Thoracic aorta (tissue), 2 donors: ENCODE measurements at places on chromosomes 5 and 9.

DNA sequence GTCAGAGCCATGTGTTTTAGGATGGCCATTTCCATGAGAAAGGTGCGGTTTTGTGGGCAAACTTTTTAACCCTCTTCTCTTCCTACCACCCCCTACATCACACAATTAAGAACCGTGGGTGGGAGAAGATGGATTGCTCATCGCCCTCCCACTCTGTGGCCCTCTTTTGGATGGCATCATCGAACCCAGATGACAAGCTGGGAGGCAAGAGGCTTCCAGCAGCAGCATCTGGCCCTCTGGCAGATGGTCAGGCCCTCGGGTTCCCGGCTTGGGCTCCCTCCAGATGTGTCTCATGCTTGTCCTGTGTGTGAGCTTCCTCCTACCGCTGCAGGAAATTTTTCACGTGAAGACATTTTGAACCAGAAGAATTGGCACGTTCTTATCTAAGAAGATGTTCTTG, 199.9 kb downstream of the EBF1 start:
- no peaks in the 10 kb centered on the region for H3K36me3 ChIP-seq
- H3K4me3 ChIP-seq = no peak overlapping the region
- peaks cover 18% of the 10 kb centered on the region for H3K4me1 ChIP-seq
- H3K27ac ChIP-seq = no peak overlapping the region

- H3K4me1 ChIP-seq = no peaks in the 10 kb centered on the region
- DNase-seq = no peak
- no peak overlapping the region for H3K27ac ChIP-seq
- H3K27me3 ChIP-seq = no peaks in the 10 kb centered on the region
- no peak overlapping the region for H3K4me3 ChIP-seq
Measured at GRCh38 chr5:116068028-116068632, 16.7 kb upstream of the COMMD10 start.

DNA sequence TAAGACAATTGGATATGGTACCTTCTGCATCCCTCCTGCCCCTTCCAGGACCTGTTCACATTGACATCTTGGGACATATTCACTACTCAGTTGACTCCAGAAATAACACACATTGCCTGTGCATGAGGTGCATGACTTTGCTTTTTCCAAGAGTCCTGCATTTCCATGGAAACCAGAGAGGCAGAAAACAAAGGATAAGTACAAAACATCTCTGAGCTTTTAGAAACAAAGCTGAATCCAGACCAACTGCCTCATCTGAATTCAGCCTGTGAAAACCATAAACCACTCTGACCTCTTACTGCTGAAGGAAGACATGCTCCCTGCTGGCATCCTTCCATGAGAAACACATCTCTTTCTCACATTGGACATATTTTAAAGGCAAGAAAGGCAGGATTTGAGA, 695.1 kb downstream of the TAF11L14 start:
- H3K27ac ChIP-seq = no peak overlapping the region
- H3K4me3 ChIP-seq = no peak overlapping the region
- no peaks in the 10 kb centered on the region for H3K36me3 ChIP-seq
- no peak for DNase-seq

DNA sequence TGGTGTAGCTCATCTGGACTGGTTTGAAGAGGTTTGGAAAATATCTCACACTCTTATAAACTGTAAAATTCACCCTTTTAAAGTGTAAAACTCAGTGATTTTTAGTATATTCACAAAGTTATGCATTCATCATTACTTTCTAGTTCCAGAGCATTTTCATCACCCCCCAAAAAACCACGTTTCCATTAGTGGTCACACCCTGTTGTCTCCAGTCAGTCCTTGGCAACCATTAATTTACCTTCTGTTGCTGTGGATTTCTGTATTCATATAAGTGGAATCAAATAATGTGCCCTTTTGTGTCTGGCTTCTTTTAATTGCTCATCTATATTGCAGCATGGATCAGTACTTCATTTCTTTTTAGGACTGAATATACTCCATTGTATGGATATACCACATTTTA, 18.4 kb downstream of the NIPBL start:
- no peak overlapping the region for H3K4me3 ChIP-seq
- H3K27ac ChIP-seq = no peak overlapping the region
- no peaks in the 10 kb centered on the region for H3K27me3 ChIP-seq

DNA sequence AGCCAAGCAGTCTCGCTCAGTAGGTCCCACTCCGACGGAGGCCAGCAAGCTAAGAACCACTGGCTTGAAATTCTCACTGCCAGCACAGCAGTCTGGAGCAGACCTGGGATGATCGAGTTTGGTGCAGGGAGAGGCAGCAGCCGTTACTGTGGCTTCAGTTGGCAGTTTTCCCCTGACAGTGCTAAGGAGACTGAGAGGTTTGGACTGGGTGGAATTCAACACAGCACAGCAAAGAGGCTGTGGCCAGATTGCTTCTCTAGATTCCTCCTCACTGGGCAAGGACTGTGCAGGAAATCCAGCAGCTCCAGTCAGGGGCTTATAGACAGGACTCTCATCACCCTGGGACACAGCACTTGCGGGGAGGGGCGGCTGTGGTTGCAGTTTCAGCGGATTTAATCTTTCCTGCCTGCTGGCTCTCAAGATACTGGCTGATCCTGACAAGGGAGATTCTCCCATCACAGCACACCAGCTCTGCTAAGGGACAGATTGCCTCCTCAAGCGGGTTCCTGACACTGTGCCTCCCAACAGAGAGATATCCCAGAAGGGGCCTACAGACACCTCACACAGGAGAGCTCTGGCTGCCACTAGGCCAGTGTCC, 122.1 kb downstream of the YIPF5 start:
- H3K27ac ChIP-seq = no peak overlapping the region
- DNase-seq = no peak
- no peak overlapping the region for H3K4me3 ChIP-seq
- no peaks in the 10 kb centered on the region for H3K4me1 ChIP-seq
- H3K27me3 ChIP-seq = no peaks in the 10 kb centered on the region
- no peaks in the 10 kb centered on the region for H3K36me3 ChIP-seq

DNA sequence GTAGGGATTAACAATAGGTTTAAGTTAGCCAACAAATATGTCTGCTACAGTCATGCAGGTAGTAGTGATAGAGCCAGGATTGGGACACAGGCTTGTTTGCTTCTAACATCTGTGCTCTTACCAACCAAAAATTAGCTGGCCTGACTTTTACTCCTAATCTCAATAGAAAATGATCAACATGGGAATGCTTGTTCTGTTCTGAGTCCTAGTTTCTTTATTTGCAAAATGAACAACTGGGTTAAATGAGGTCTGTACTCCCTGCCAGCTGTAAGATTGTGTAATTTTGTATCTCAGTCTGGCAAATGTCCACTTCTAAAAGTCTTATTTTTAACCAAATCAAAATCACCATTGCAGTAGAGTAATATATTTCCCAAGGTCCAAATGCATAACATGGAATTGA, 216.8 kb downstream of the NMUR2 start:
- no peaks in the 10 kb centered on the region for H3K36me3 ChIP-seq
- no peak for DNase-seq
- peaks cover 27% of the 10 kb centered on the region for H3K4me1 ChIP-seq
- H3K4me3 ChIP-seq = no peak overlapping the region
- H3K27ac ChIP-seq = no peak overlapping the region
- H3K27me3 ChIP-seq = no peaks in the 10 kb centered on the region

GRCh38 chr5:148255456-148255855, 13.1 kb upstream of the SPINK13 start:
- H3K27ac ChIP-seq = no peak overlapping the region
- no peaks in the 10 kb centered on the region for H3K4me1 ChIP-seq
- H3K36me3 ChIP-seq = no peaks in the 10 kb centered on the region
- H3K4me3 ChIP-seq = no peak overlapping the region

DNA sequence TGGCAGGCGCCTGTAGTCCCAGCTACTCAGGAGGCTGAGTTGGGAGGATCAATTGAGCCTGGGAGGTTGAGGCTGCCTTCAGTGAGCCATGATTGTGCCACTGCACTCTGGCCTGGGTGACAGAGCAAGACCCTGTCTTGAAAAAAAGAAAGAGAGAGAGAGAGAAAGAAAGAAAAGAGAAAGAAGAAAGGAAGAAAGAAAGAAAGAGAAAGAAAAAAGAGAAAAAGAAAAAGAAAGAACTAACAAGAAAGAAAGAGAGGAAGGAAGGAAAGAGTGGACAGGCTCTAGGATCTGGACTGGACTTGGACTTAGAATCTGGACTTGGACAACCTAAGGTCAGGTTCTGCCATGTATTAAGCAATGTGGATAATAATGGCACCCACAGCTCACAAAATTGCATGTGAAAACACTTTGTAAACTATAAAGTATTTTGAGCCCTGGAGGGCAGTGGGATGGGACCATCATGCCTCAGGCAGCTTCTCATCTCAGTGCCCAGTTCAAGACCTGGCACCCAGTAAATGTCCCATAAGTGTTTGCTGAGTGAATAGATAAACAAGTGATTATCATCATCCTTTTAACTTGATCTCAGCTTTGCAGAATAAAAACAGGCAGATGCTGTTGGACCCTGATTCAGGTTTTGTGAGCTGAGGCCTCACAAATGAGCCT, 12.8 kb upstream of the PHF19 start:
- DNase-seq = no peak
- H3K27ac ChIP-seq = peak overlapping the region; percentile 69
- no peaks in the 10 kb centered on the region for H3K36me3 ChIP-seq
- H3K4me1 ChIP-seq = peaks cover 2% of the 10 kb centered on the region
- no peaks in the 10 kb centered on the region for H3K27me3 ChIP-seq

- H3K4me1 ChIP-seq = peaks cover 6% of the 10 kb centered on the region
- H3K4me3 ChIP-seq = no peak overlapping the region
- H3K27ac ChIP-seq = no peak overlapping the region
- DNase-seq = no peak
Measured at GRCh38 chr5:149962601-149963300, 2.2 kb downstream of the SLC26A2 start.

GRCh38 chr9:107541523-107541922, 52.0 kb upstream of the KLF4 start:
- H3K4me3 ChIP-seq = no peak overlapping the region
- H3K4me1 ChIP-seq = no peaks in the 10 kb centered on the region
- DNase-seq = no peak
- H3K27me3 ChIP-seq = no peaks in the 10 kb centered on the region
- H3K27ac ChIP-seq = no peak overlapping the region
- H3K36me3 ChIP-seq = no peaks in the 10 kb centered on the region

GRCh38 chr5:14035859-14036503, 91.5 kb upstream of the DNAH5 start:
- peak; percentile 54 for DNase-seq
- H3K27me3 ChIP-seq = no peaks in the 10 kb centered on the region
- peak overlapping the region; percentile 65 for H3K4me3 ChIP-seq
- H3K27ac ChIP-seq = peak overlapping the region; percentile 65
- H3K4me1 ChIP-seq = peaks cover 23% of the 10 kb centered on the region
- H3K36me3 ChIP-seq = no peaks in the 10 kb centered on the region

DNA sequence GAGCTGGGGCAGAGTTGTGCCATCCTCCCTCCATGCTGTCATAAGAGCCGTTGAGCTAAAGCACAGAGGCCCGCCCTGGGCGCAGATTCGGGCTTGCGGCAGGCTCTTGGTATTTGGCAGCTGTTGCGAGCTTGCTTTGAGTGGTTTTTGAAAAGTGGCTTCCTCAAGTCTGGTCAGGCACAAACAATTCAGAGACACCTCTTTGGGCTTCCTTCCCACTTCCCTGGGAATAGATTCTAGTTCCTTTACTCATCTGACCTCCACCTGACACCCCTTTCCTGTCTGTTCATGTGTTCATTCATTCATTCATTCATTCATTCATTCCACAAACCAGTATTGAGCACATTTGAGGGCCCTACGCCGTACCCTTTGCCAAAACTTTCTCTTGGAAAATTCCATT, 27.4 kb downstream of the NCS1 start:
- no peaks in the 10 kb centered on the region for H3K27me3 ChIP-seq
- no peak for DNase-seq
- peak overlapping the region; percentile 81 for H3K27ac ChIP-seq
- H3K36me3 ChIP-seq = no peaks in the 10 kb centered on the region

- H3K4me3 ChIP-seq = no peak overlapping the region
- H3K4me1 ChIP-seq = no peaks in the 10 kb centered on the region
- DNase-seq = no peak
Measured at GRCh38 chr5:9608093-9608492, 22.1 kb downstream of the TAS2R1 start.

GRCh38 chr5:91175708-91176107, 207.4 kb downstream of the ARRDC3 start:
- no peak overlapping the region for H3K4me3 ChIP-seq
- no peaks in the 10 kb centered on the region for H3K36me3 ChIP-seq
- peaks cover 20% of the 10 kb centered on the region for H3K4me1 ChIP-seq
- H3K27ac ChIP-seq = no peak overlapping the region
- no peaks in the 10 kb centered on the region for H3K27me3 ChIP-seq

- H3K4me1 ChIP-seq = peaks cover 4% of the 10 kb centered on the region
- H3K27me3 ChIP-seq = no peaks in the 10 kb centered on the region
- no peaks in the 10 kb centered on the region for H3K36me3 ChIP-seq
- no peak overlapping the region for H3K27ac ChIP-seq
Measured at GRCh38 chr9:123268199-123268464, 254 bp downstream of the STRBP start.

- peak overlapping the region; percentile 27 for H3K27ac ChIP-seq
- peaks cover 4% of the 10 kb centered on the region for H3K36me3 ChIP-seq
- H3K27me3 ChIP-seq = no peaks in the 10 kb centered on the region
- H3K4me1 ChIP-seq = peaks cover 81% of the 10 kb centered on the region
- DNase-seq = no peak
- H3K4me3 ChIP-seq = no peak overlapping the region
Measured at GRCh38 chr5:140296289-140296688, 6.6 kb downstream of the PFDN1 start.

- DNase-seq = no peak
- H3K4me3 ChIP-seq = no peak overlapping the region
- H3K27me3 ChIP-seq = no peaks in the 10 kb centered on the region
- peaks cover 79% of the 10 kb centered on the region for H3K4me1 ChIP-seq
- H3K36me3 ChIP-seq = no peaks in the 10 kb centered on the region
- H3K27ac ChIP-seq = peak overlapping the region; percentile 88
Measured at GRCh38 chr9:128094950-128095544, 27.0 kb downstream of the SLC25A25 start.

GRCh38 chr5:151911011-151911410, 13.6 kb downstream of the GLRA1 start:
- no peaks in the 10 kb centered on the region for H3K27me3 ChIP-seq
- peaks cover 27% of the 10 kb centered on the region for H3K4me1 ChIP-seq

- no peak for DNase-seq
- H3K36me3 ChIP-seq = no peaks in the 10 kb centered on the region
- no peaks in the 10 kb centered on the region for H3K4me1 ChIP-seq
- no peaks in the 10 kb centered on the region for H3K27me3 ChIP-seq
- no peak overlapping the region for H3K4me3 ChIP-seq
Measured at GRCh38 chr5:129899454-129899853, 4.8 kb upstream of the CHSY3 start.
